ENCODE measurements at places on chromosomes 16 and 17.

DNA sequence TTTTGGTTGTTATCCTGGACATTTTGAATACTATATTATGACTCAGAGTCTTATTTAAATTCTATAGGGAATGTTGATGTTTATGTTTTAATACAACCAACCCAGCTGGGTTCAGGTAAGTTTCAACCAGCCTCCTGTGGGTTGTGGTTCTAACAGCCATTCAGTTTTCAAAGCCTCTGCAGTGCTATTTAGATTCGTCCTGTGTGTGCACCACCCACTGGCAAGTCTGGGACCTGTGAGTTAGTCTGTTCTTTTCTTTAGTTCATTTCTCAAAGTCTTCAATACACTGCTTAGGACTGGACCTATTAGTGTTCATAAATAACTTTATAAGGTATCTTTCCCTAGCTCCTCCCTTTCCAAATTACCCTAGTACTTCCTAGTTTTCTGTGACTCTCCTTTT, 170.6 kb downstream of the TMEM132E start:
- no peak for DNase-seq

DNA sequence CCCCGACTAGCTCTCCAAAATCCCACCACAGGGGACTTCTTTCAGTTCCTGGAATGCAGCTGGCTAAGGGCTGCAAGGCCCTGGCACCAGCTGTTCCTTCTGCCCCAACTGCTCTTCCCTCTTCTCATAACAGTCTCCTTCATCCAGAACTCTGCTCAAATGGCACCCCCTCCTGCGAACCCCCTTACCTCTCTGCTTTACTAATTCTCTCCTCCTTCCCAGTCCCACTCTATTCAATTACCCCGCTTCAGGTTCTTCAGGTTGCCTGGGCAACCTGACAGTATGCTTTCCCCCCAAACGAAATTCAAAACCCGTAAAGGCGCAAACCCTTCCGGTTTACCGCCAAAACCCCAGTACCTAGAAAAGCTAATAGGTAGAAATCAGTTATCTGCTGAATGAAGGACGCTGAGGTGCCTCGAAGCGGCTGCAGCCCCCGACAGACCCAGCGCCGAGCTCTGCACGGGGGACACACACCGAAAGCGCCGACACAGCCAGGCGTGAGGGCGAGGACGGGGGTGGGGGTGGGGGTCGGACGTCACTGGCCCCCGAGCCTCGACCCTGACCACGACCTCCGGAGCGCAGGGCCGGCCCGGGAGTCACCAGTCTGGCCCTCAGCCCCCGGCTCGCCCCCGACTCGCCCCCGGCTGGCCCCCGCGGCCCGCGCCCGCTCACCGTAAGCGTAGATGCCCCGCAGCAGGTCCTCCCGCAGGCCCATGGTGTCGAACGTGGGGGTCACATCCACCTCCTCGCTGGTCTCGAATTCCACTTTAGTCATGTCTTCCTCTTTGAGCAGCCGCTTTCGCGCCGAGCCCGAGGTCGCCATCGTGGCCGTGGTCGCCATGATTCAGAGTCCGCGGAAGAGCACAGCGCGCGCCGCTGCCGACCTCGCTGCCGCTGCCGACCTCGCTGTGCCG, 550 bp downstream of the EIF4A3 start:
- DNase-seq = peak; percentile 29

- peak; percentile 54 for DNase-seq
Measured at GRCh38 chr16:11613381-11614303, 26.9 kb upstream of the LITAF start.

GRCh38 chr16:52925143-52925542, 127.6 kb downstream of the CHD9NB start:
- DNase-seq = no peak

DNA sequence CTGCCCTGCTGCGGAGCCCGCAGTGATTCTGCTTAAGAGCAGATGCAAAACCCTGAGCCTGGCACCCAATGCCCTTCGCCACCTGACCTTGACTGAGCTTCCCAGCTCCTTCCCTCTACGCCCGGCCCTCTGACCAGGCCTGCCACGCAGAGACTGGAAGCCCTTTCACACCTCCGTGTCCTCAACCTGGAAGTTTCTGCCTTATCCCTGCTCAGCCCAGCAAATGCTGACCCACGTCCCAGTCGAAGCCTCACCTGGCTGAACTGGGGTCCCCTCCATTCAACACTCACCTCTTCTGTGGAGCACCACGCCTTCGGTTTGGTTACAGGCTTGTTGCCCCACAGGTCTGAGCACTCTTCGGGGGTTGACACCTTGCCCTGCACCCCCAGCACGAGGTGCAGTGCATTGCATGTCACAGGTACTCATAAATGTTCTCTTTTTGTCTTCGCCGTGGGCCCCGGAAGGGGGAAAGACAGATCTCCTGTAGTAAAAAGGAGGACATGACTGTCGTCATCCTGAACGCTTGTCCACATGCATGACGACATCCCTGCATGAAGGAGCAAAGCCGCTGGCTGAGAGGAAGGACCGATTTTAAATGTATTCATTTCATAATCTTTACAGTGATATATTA, 153.6 kb upstream of the TNRC6C start:
- no peak for DNase-seq

DNA sequence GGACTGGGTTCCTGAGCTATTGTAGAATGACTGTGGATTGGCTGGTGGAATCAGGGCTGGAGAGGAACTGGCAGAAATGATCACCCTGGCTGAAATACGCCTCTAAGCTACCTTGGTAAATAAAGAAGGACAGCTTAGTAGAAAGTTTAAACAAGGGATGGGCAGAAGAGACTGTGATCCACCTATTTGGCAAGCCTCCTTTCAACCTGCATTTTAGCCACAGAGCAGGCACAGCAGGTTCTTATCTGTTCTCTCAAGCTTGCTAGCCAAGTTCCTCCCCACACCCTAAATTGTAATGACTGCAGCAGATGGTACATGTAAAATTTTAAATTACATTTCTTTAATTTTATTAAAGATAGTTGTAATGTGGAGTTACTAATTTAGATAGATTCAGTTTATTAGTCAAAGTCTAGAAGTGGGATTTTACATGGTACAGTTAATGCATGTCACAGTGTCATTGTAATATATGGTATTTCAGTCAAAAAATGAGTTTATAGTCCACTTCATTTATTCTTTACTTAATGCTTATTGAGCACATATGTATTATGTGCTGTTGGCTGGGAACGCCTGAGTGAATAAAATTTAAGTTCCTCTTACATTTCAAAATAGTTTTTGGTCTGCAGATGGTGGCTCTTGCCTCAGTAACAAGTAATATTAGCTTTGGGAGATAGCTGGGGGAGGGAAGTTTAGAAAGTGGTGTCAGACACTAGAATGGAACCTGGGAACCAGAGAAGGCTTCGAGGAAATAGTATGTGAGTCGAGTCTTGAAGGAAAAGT, 11.2 kb downstream of the EPN2 start:
- no peak for DNase-seq

GRCh38 chr17:75345514-75346167, 56.4 kb upstream of the SLC25A19 start:
- no peak for DNase-seq

DNA sequence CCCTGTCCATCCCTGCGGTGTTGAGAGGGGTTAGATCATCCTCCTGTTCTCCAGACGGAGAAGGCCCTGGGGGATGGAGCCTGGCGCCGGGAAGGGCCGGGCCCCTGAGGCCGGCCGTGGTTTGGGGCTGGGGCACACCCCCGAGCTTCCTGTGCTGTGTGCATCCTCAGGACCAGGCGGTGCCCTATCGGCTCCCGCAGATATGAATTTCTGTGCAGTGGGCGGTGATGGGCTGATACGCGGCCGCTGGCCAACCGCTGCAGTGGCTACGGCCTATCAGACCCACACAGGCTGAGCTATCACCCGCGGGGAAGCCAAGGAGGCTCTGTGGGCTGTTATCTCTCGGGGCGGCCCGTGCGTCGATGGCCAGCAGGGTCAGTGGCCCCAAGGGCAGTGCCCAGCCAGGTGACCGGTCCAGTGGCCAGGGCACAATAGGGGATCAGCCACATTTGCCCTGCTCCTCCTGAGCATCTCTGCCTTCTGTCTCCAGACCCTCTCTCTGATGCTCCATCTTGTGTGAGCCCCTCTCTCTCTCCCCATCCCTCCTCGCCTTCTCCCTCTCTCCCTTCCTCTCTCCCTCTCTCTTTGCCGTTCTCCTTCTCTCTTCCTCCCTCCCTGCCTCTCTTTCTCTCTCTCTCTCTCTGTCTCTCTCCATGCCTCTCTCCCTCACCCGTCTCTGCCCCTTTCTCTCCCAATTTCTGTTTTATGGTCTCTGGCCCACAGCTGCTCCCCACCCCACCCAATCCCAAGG, 38.7 kb downstream of the ZFPM1 start:
- DNase-seq = no peak

GRCh38 chr17:2259769-2260536, 43.6 kb downstream of the SMG6 start:
- no peak for DNase-seq

- peak; percentile 32 for DNase-seq
Measured at GRCh38 chr17:63550817-63551639, 751 bp downstream of the DCAF7 start.

DNA sequence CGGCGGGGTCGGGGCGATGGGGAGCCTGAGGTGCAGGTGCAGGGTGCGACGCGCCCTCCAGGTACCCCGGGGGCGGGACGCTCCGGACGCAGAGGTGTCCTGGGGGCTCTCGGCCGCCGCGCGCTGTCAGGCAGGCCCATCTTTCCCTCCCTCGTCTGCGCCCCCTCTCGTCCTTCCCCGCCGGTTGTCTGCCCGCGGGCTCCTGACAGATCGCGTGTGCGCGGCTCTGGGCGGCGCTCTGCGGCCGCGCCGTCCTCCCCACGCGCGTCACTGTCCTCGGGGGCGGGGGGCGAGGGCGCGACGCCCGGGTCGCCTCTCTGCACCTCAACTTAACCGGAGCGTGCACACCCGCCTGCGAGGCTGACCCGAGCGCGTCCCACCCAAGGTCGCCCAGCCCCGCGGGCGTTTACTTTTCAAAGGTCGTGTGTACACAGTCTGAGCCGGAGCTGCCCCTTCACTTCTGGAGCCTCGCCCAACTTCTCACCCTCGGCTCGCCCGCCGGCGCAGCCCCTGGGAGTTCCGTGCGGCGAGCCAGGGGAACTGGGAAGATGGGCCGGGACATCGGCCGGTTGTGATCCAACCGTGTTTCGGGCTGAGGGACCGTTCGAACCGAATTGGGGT, 512 bp downstream of the AKAP1 start:
- peak; percentile 56 for DNase-seq

DNA sequence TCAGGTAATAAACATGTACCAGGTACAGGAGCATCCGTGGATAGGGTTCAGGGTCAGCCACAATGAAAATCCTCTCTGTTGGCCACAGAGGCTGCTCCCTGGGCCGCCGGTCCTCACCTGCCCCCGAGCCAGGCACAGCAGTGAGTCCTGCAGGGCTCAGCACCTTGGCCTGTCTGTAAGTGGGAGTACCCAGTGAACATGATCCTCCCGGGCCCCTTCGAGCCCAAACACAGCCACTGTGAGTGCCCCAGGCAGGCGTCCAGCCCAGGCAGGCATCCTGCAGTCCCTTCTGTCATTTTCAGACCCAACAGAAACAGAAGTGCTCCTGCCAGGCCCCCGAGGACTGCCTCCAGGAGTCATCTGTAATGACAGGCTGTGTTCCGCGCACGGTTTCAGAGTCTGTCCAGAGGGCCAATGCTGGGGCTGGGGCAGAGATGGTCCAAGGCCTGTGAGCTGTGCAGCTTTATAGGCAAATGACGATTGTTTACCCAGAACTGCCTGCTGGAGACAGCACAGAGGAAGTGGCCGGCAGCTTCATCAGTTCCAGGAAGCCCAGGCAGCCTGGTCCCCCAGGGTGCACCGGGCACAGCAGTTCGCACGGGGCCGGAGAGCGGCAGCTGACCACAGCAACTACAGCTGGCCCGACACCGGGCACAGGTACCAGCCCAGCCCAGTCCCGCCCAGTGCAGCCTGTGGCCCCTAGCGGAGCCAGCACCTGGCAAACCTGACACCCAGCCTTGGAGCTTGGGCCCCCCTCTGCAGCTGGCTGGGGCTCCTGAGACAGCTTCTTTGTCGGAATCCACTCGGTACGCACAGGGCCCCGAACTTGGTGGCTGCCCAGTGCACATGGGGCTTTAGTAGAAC, 13.2 kb downstream of the SLC7A5 start:
- DNase-seq = no peak

DNA sequence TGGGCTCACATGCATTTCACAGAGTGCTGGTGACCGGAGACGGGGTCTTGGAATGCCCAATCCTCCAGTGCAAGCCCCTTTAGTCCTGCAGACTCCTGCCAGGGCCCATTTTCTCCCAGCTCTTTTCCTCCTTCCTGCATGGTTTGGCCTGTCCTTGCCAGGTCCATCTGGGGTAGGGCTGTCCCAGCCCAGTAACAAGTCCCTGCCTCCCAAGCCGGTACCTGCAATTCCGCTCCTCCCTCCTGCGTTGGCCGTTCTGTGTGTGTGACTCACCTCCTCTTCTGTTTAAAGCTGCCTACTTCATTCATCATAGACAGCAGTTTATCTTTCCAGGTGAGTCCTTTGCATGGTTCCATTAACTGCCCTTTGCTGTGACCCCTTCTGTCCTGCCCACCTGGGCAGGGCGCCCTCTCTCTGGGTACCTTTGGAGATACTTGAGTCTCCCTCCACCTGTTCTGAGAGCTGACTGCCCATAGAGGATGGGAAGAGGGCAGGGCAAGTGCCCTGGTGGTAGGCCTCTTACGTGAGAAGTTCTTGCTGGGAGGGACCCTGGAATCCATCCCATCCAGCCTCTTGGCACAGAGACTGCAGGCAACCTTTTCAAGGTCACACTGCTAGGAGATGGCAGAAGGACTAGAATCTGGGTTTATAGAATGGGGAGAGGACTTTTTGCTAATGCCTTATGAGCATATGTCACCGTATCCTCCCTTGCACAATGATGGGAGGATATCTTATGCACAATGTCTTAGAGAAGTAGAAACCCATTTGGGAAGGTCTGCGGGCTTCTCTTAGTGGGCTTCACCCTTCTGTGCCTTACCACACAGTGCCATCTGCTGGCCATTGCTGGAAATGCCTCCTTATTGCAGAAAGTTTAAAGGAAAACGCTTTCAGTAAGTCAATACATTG, 29.7 kb upstream of the LGALS9 start:
- peak; percentile 94 for DNase-seq

- DNase-seq = no peak
Measured at GRCh38 chr16:75746359-75746758, 20.1 kb upstream of the CPHXL start.

DNA sequence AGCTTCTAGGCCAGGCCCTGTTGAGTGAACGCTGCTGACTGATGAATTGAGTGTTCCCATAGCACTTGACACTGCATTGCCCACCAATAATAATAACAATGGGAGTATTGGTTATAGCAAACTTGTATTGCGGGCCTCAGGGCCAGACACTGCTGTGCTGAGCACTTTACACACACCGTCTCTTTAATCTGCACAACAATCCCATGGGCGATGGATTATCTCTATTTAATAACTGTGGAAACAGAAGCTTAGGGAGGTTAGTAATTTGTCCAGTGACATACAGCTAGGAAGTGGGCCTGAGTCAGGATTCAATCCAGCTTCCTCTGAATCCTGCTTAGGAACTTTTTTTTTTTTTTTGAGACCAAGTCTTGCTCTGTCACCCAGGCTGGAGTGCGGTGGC, 11.2 kb downstream of the ARHGAP23 start:
- no peak for DNase-seq

- DNase-seq = no peak
Measured at GRCh38 chr16:86129541-86129940, 230.6 kb downstream of the IRF8 start.

Measured in testis (tissue), 5 donors.